Esophagus squamous epithelium (tissue), 5 donors: ENCODE measurements at places on chromosomes 4 and X. TPM values are rescaled to one million over a fixed set of nuclear protein-coding genes. Genes with fewer than 3 reads are reported as not detected.

- H3K27me3 ChIP-seq, result no peaks in the 10 kb centered on the region
- H3K4me3 ChIP-seq, result no peak overlapping the region
- DNase-seq, result no peak
- no peaks in the 10 kb centered on the region for H3K4me1 ChIP-seq
- no peak overlapping the region for H3K27ac ChIP-seq
Observed at GRCh38 chrX:6382284-6382683, 152.6 kb downstream of the VCX3A start.

GRCh38 chr4:164095313-164096110, 601.0 kb downstream of the TMA16 start:
- H3K4me1 ChIP-seq, result no peaks in the 10 kb centered on the region
- H3K27me3 ChIP-seq, result no peaks in the 10 kb centered on the region
- no peak overlapping the region for H3K27ac ChIP-seq
- no peaks in the 10 kb centered on the region for H3K36me3 ChIP-seq
- no peak overlapping the region for H3K4me3 ChIP-seq
- DNase-seq, result no peak

GRCh38 chr4:117640836-117641235, 393.4 kb upstream of the NDST3 start:
- H3K4me3 ChIP-seq, result no peak overlapping the region
- no peaks in the 10 kb centered on the region for H3K4me1 ChIP-seq
- H3K36me3 ChIP-seq, result no peaks in the 10 kb centered on the region
- DNase-seq, result no peak
- H3K27me3 ChIP-seq, result no peaks in the 10 kb centered on the region

DNA sequence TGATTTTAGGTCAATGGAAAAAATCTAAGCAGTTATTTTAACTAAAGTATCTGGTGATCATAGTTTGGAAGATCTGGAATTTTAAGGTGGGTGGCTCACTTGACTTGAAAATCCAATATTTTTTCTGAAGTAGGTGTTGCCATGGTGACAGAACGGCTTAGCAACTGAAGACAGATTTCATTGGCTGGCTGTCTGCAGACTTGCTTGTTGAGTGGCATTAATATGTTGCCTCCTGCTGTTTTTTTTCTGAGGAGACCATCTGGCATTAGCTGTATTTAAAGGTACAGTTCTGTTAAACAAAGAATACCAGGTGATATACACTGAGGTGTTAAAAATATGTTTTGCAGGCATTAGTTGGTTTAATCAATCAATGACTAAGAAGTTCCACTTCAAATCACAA, 19.8 kb downstream of the CPE start:
- no peak overlapping the region for H3K4me3 ChIP-seq
- DNase-seq, result no peak
- no peaks in the 10 kb centered on the region for H3K36me3 ChIP-seq

DNA sequence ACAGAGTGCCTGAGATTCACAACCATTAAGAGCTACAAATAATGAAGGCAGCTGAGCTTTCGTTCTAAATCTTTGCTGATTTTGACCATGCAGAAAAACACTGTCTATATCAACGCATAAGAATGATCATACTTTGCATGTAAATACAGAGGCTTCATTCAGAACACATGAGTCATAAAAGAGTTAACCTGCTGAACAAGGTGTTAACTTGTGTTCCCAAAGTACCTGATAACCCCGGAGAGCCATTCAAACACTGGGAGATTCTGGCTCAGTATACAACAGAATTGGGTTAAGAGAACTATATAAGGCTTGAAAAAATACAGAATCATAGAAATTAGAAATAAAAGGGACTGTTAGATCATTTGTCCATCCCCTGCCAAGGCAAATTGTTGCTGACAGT, 964.3 kb upstream of the TENM3 start:
- H3K4me1 ChIP-seq, result no peaks in the 10 kb centered on the region
- DNase-seq, result no peak
- no peak overlapping the region for H3K27ac ChIP-seq
- no peak overlapping the region for H3K4me3 ChIP-seq
- no peaks in the 10 kb centered on the region for H3K36me3 ChIP-seq
- H3K27me3 ChIP-seq, result no peaks in the 10 kb centered on the region

Gene CT45A3
- not detected for total RNA-seq

Gene NLRP2B
- not detected for total RNA-seq
